Gastroesophageal sphincter (tissue), 4 donors: ENCODE measurements at places on chromosomes 16 and 17. TPM values are rescaled to one million over a fixed set of nuclear protein-coding genes. Genes with fewer than 3 reads are reported as not detected.

GRCh38 chr16:57735755-57736418 lies at the start of gene KATNB1:
Gene KATNB1, plus strand, starts transcription at chr16:57735770. Its CDS starts 1,474 bp downstream, at chr16:57737244.
- peak; percentile 23 for ATAC-seq

CTRB1 gene
- not detected for total RNA-seq

- ATAC-seq = no peak
These were observed 217.2 kb downstream of the SHCBP1 start for GRCh38 chr16:46404028-46404427.

DNA sequence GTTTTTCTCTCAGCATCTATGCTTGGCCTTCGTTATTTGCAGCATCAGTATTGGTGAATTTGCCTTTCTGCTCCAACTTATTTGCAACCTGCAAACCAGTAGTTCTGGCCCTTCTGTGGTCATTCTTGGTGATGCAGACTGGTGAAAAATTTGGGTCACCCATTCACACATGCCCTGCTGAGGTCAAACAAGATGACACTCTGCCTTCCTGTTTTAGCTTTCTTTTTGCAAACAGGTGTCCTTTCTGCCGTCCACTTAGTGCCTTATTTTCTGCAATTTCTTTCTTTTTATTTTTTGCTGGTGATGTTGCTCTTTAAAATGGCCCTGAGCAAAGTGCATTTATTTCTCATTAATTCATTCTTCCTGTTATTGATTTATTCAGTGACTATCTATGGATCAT lies 31.3 kb downstream of the PLCG2 start:
- ATAC-seq = no peak

DNA sequence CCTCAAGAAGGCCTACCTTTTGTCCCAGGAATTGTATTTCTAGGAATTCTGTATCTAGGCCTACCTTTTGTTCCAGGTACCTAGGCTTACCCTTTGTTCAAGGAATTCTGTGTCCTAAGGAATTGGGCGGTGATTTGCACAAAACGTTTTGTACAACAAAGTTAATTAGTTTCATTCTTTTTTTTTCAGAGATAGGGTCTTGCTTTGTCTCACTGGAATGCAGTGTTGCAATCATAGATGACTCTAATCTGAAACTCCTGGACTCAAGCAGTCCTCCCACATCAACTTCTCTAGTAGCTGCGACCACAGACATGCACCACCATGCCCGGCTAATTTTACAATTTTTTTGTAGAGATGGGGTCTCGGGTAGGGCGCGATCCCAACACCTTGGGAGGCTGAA lies 7.0 kb downstream of the CDR2L start:
- ATAC-seq = no peak

DNA sequence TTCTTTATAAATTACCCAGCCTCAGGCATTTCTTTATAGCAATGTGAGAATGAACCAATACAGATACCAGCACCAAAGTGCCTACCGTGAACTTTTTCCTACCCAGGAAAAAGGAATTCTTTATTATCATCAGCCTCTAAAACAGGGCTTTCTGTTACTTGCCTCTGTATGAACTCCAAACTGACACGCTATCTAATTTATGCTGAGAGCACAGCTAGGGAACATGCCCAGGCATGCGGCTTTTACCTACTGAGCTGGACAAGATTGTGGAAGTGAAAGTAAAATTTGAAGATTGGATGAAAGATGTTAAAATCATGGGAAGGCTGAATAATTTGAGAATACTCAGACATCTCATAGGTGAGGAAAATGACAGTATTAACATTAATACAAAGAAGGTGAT lies 24.4 kb upstream of the ADCY9 start:
- ATAC-seq = no peak

DNA sequence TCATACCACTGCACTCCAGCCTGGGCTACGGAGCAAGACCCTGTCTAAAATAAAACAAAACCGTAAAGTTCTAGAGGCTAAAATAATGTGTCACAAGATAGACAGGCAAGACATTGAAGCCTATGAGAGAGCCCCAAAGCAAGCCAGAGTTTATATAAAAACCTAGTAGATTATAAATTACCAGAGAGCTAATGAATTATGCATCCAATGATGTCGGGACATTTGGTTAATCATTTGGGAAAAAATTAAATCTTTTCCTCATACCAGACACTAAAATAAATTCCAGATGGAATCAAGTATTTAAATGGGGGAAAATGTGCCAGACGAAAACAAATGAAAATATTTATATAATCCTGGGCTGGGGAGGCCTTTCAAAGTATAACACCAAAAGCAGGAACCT lies 24.2 kb downstream of the CCDC40 start:
- no peak for ATAC-seq

TP53TG3C gene
- total RNA-seq = not detected

DNA sequence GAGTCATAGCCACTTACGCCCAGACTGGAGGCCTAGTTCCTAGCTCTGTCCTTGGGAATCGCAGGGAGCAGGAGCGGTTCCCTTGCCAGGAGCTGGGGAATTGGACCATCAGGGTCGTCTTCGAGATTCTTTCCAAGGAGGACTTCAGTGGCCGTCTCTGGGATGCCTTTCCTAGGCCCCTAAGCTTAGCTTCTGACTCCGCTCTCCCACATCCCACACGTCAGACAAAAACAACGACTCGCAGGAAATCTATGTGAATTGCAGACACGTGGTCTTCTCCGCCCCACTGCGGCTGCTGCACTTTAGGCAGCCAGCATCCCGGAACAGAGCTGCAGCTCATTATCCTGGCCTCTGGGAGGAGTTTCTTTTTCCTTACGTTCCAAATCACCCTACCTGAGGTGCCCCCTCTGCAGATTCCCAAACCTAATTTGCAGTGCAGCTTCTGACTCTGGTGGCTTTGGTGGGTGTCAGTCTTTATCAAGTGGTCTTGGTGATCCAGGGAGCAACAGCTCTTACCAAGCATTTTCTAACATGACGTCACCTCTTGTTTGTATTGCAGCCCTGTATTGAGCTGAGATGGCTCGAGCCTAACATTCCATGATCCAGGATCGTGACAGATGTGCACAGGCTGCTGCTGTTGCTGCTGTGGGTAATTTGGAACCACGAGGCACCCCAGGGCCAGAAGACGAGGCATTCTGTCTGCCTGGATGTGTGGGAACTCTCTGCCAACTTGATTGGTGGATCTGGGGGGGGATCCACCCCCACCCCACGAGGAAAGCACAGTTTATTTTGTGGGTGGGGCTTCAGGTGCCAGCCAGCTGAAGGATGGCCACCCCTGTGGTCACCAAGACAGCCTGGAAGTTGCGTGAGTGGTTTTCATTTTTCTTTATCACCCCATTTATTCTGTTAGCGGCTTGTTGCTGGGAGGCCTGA lies 1.1 kb downstream of the KATNB1 start:
- ATAC-seq = no peak

GRCh38 chr17:74454197-74455024 lies 12.0 kb upstream of the CD300A start:
- ATAC-seq = peak; percentile 50

- peak; percentile 26 for ATAC-seq
These were observed 13.9 kb upstream of the TNRC6C start for GRCh38 chr17:77944390-77945222.

DNA sequence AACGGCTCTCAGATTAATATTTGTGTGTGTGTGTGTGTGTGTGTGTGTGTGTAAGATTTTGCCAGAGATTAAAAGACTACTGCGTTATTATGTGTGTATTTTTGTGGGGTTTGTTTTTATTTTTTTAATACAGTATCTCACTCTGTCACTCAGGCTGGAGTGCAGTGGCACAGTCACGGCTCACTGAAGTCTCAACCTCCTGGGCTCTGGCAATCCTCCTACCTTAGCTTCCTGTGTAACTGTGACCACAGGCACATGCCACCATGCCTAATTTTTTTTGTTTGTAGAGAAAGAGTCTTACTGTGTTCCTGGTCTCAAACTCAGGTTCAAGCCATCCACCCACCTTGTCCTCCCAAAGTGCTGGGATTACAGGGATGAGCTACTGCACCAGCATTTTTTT lies 87.2 kb downstream of the CYB561 start:
- ATAC-seq = no peak

DNA sequence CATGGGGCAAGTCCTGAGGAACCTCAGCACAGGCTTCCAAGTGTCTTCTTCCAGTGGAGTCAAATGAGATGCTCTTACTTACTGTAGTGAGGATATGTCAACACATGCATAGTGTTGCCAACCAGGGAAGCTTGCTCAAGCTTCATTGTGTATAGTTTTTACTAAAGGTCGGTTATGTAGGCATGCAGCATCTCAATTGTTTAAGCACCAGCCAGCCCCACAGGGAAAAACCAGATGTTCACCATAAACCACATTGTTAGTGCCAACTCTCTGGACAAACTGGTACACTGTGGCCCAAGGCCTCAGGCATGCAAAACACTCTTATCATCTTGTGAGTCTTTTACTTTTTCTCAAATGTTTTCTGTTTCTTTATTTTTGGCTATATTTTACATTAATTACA lies 152.1 kb downstream of the PHKB start:
- no peak for ATAC-seq

ZNF205 gene
- 22.0 TPM for total RNA-seq

SRSF1 gene
- 139 TPM for total RNA-seq

- ATAC-seq = no peak
These were observed 85.2 kb downstream of the SDR42E1 start for GRCh38 chr16:81926036-81926435.

- peak; percentile 79 for ATAC-seq
These were observed 198.9 kb downstream of the ZFHX3 start for GRCh38 chr16:72848759-72849664.

DNA sequence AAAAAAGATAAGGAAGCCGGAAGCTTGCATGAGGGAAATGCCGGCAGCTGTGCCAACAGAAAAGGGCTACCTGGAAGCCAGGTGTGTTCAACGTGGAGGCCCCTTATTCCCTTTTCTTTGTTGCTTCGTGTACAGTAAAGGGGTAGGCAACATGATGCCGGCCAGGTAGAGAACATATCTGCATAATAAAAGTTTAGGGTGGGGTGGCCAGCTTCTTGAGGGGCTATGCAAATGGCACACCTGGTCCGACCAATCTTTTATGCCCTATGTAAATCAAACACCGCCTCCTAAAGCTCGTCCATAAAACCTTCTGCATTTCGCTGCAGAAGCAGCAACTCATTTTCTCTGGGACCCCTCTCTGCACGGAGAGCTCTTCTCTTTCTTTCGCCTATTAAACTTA lies 911.6 kb downstream of the KCNJ2 start:
- ATAC-seq = no peak

DNA sequence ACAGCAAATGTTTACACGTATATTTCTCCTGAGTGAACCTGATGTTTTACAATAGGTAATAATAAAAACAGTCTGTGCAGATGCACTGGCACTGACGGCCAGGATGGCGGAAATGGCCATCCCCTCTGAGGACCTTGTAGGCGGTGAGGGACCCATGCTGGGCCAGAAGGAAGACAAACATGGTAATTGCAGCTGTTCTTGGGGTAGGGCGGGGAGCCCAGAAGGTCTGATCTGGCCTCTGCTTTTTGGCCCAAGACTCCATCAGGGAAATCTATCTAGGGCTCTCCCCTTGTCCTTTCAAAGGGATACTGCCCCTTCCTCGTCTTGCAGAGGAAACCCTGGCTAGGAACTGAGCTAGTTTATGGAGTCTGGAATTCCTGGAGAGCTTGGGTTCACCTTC lies 7.4 kb upstream of the LGALS9 start:
- ATAC-seq = no peak

WFDC1 gene
- 25.0 TPM for total RNA-seq

XPO6 gene
- total RNA-seq = 80.2 TPM

DCUN1D3 gene
- 35.3 TPM for total RNA-seq

- no peak for ATAC-seq
These were observed 5.3 kb upstream of the IRX3 start for GRCh38 chr16:54291656-54292487.

MEFV gene
- total RNA-seq = 3.4 TPM

DNA sequence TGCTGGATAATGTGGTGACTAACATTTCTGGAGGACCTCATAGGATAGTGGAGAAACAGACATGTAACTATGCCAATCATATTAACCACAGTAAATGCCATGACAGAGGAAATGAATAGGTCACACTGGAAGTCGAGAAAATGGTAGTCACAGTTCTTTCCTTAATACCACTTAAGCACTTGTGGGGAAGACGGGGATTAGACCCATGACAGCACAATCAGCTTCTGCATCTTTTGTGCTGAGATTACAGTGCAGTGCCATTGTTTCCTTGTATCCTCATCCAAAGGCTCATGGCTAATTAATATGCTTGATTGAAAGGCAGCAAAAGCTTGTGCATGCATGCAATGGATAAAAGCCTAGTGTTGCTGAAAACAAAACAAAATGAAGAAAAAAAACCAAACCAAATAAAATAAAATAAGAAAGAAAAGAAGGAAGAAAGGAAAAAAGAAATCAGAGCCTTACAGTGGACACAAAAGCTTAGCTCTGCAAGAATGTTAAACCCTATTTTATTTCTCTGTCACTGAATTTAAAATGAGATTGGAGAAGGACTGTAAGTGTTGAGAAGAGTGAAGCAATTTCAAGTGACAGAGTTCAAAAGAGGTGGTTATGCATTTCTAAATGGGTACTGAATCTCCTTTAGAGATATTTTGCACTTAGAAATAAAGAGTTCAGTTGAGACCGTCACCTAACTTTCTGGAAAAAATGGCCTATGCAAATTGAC lies 1011.9 kb downstream of the CDH8 start:
- ATAC-seq = no peak

CTRL gene
- not detected for total RNA-seq

DNA sequence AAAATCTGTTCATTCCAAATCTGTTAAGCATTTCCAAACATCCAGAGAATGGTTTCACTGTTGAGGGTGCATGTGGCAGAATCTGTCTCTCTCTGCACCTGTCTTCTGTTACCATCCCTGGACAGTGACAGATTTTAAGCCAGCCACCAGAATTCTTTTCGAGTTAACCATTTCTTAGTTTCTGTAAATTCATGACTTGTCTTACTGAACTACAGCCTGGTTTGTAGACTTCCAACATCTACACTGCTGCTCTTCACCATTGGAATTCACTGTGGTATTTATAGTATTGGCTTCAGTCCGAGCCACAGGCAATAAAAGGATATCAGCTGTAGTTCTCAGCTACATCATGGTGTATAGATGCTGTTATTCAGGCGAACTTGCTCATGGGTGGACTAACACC lies 47.6 kb downstream of the GOSR1 start:
- no peak for ATAC-seq

DNA sequence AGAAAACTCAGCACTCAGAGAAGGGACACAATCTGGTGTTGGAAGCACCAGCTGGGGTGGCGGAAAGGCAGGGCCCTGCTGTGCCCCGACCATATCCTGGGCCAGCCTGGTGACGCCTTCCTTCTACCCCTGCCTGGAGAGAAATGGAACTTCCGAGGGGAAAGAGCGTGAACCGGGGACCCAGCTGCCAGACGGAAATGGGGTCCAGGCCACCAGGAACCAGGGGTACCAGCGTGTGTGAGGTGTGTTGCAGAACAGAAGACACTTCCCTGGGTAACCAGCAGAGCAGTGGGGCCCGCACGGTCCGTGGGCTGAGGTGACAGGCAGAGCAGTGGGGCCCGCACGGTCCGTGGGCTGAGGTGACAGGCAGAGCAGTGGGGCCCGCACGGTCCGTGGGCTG lies 6.8 kb downstream of the RAB40B start:
- ATAC-seq = no peak
